ENCODE measurements at places on chromosomes 1 and 21. TPM values are rescaled to one million over a fixed set of nuclear protein-coding genes. Genes with fewer than 3 reads are reported as not detected.

CHIA gene
- total RNA-seq, result not detected

ANKRD34A gene
- total RNA-seq, result 0.17 TPM

LAPTM5 gene
- 0.18 TPM for total RNA-seq

FCAMR gene
- total RNA-seq, result not detected

EFNA3 gene
- total RNA-seq, result 4.9 TPM

UTP11 gene
- 78.4 TPM for total RNA-seq

ZMYND12 gene
- 0.55 TPM for total RNA-seq

OR2T33 gene
- not detected for total RNA-seq

TLR5 gene
- total RNA-seq, result 0.07 TPM

RAD54L gene
- 12.1 TPM for total RNA-seq

AMPD1 gene
- total RNA-seq, result not detected

MROH7 gene
- total RNA-seq, result not detected

MX1 gene
- 2.1 TPM for total RNA-seq

TNNT2 gene
- total RNA-seq, result 0.30 TPM

CD1E gene
- not detected for total RNA-seq

KPRP gene
- total RNA-seq, result not detected

PARK7 gene
- 333 TPM for total RNA-seq

TOR3A gene
- 41.8 TPM for total RNA-seq

CYP4Z1 gene
- total RNA-seq, result not detected

SLAMF8 gene
- total RNA-seq, result not detected

EYA3 gene
- total RNA-seq, result 5.9 TPM

SMIM11 gene
- total RNA-seq, result 16.5 TPM

LRRC3 gene
- 1.9 TPM for total RNA-seq

All from A549 treated with CpdA at 1 μM for 4 hours (cell line).